ENCODE measurements at places on chromosomes 16 and 17.
A peak's percentile ranks its signal among the peaks of the same experiment; 100 is the strongest.

DNA sequence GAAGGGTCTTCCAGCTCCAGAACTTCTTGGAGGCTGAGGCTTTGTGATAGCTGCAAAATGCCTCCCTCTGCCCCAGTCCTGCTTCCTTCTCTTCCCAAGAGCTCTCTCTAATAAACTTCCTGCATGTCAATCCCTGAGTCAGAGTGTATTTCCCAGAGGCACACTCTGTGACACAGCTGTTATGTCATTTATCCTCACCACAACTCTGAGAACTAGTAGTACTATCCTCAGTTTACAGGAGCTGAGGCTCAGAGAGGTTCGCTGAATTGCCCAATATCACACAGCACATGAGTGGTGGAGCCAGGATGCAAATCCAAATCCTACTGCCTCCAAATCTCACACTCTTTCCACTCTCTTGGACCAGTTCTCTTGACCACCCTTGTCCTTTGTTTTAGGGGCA lies 20.0 kb downstream of the UNC45B start:
- H3K4me1 ChIP-seq: no peaks in the 10 kb centered on the region
- no peak for DNase-seq
- no peak overlapping the region for H3K27ac ChIP-seq
- H3K4me3 ChIP-seq: no peak overlapping the region
- H3K36me3 ChIP-seq: no peaks in the 10 kb centered on the region

- DNase-seq: no peak
- no peaks in the 10 kb centered on the region for H3K4me1 ChIP-seq
- no peaks in the 10 kb centered on the region for H3K27me3 ChIP-seq
- no peak overlapping the region for H3K27ac ChIP-seq
- no peak overlapping the region for H3K4me3 ChIP-seq
- no peaks in the 10 kb centered on the region for H3K36me3 ChIP-seq
Observed at GRCh38 chr17:46274238-46274637, 20.7 kb upstream of the LRRC37A start.

GRCh38 chr17:46031920-46032319 lies 32.9 kb downstream of the STH start:
- no peak overlapping the region for H3K4me3 ChIP-seq
- H3K27me3 ChIP-seq: no peaks in the 10 kb centered on the region
- H3K27ac ChIP-seq: no peak overlapping the region
- H3K4me1 ChIP-seq: no peaks in the 10 kb centered on the region
- H3K36me3 ChIP-seq: peaks cover 61% of the 10 kb centered on the region
- DNase-seq: no peak

DNA sequence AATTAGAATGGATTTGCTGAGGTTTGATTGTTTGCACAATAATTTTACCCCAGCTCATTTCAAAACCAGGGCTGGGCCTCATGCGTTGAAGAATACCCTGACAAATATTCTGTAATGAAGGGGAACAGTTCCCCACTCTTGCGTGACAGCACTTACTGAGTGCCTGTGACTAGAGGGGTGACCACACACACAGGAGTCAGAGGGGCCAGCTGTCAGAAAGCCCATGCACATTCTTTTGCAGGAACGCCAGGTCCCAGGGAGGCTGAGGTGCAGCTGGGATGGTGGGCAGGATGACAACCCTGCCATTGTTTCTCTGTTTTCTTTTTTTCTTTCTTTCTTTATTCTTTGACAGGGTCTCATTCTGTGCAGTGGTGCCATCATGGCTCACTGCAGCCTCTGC lies 44.6 kb downstream of the SMPD3 start:
- DNase-seq: no peak
- no peaks in the 10 kb centered on the region for H3K27me3 ChIP-seq
- no peaks in the 10 kb centered on the region for H3K36me3 ChIP-seq
- no peak overlapping the region for H3K27ac ChIP-seq
- no peaks in the 10 kb centered on the region for H3K4me1 ChIP-seq

GRCh38 chr17:63124536-63124935 lies 158.5 kb downstream of the TANC2 start:
- no peaks in the 10 kb centered on the region for H3K36me3 ChIP-seq
- DNase-seq: no peak
- no peak overlapping the region for H3K4me3 ChIP-seq

DNA sequence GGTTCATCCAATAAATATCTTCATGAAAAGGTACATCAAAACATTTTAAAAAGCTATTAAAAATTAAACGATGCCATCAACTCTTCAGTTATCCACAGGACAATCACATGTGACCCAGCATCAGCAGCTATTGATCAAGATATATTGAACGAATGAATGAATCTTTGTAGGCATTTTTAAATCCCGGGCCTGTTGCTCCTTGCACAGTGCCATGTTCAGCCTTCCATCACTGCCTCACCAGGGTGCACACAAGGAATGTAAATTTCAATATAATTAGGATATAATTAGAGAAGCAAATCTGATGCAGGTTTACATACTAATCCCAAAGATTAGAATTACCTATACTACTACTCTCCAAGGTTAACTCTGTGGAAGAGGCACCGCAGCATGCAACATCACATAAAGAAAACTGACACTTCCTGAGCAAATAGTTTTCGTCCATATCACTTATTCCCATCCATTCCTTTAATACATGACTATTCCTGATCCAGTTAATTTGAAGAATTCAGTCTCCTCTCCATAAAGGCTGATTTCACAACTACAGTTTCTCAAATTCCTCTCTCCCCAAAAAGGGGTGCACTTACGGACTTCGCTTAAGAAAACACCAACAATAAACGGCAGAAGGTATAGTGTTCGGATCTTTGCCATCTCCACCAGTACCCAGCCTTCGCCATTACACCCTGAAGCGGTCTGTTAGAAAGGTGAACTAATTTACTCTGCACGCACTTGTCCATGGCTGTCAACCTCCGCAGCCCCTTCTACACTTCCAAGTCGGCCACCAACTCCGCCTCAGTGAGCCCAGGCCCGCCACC lies 938 bp downstream of the NCOR1 start:
- DNase-seq: no peak
- no peaks in the 10 kb centered on the region for H3K36me3 ChIP-seq
- no peaks in the 10 kb centered on the region for H3K27me3 ChIP-seq
- peak overlapping the region; percentile 100 for H3K4me3 ChIP-seq
- H3K27ac ChIP-seq: peak overlapping the region; percentile 98

DNA sequence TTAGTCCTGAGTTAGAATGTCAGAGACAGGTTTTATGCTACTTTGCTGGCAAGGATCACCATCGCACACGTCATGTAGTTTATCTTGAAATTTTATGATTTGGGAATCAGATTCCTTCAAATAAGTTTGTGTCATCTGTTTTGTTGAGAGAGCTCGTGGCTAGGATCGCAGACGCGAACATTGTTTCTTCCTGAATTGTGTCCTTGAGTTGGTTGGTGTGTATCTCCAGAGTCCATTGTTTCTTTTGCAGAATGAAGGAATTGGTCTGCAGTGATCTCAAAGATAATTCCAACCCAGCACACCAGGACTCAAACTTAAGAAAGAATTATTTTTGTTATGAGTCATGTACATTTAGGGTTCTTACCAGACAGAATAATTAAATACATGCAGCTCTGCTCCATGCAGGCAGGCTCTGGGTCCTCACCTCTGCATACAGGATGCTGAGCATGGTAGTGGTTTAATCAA lies 51.6 kb downstream of the PRKCA start:
- H3K27ac ChIP-seq: no peak overlapping the region
- H3K4me3 ChIP-seq: no peak overlapping the region
- DNase-seq: no peak

All from thoracic aorta (tissue), 2 donors.